ENCODE measurements at places on chromosomes 12 and 14.

DNA sequence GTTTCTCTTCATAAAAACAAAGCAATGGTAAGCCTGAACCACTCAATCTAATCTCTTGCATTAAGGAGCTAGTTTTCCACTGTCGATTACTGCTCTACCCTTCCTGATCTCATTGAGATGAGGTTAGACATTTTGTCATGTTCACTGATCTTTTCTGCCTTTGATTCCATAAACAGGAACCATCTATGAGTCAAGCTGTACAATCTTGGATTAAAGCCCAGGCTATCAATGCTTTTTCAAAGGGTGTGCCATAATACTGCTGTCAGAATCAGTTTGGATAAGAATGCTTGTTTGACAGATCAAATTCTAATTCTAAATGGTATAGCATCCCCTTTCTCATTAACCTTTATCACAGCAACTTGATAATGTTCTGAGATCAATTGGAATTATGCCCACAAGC, 16.1 kb downstream of the GRIP1 start:
- DNase-seq, result no peak

- no peak for DNase-seq
Measured at GRCh38 chr14:102499401-102500157, 10.0 kb downstream of the ANKRD9 start.

GRCh38 chr12:52060498-52061177, 9.1 kb upstream of the ATG101 start:
- no peak for DNase-seq

GRCh38 chr14:75119056-75119455, 7.8 kb downstream of the NEK9 start:
- DNase-seq, result no peak

DNA sequence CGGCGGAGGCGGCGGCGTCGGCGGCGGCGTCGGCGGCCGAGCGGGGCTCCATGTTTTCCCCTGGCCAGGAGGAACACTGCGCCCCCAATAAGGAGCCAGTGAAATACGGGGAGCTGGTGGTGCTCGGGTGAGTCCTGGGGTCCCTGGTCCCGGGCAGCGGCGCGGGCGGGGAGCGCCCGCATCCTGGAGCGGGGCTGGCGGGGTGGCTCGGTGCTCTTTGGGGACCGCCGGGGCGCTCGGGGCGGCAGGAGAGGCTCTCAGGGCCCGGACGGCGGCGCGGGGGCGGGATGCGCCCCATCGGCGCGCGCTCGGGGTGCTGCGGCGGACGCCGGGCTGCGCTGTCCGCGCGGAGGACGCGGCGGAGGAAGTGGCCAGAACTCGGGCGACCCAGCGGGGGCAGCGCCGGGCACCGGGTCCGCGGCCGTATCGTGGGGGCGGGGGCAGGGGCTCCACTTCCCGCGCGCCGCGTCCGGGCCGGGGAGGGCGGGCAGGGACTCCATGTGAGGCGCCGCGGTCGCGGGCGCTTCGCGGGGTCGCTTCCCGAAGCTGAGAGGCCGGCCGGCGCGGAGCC, 485 bp downstream of the PELI2 start:
- no peak for DNase-seq

DNA sequence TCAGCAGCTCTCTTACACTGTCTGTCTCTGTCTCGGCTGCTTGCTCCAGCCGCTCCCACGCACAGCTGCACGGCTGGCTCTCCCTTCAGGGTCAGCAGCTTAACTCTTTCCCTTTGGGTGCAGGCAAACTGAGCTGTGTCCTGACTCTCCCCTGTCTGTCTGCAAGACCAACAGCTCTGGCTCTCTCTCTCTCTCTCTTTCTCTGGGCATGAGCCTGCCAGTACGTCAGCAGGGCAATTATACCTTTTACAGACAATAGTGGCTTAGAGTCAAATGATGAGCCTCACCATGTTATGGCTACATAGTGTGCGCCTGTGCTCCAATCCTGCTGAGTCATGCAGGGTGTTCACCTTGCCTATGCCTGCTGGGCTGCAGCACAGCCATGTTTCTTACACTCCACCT, 120.5 kb upstream of the DDHD1 start:
- no peak for DNase-seq

DNA sequence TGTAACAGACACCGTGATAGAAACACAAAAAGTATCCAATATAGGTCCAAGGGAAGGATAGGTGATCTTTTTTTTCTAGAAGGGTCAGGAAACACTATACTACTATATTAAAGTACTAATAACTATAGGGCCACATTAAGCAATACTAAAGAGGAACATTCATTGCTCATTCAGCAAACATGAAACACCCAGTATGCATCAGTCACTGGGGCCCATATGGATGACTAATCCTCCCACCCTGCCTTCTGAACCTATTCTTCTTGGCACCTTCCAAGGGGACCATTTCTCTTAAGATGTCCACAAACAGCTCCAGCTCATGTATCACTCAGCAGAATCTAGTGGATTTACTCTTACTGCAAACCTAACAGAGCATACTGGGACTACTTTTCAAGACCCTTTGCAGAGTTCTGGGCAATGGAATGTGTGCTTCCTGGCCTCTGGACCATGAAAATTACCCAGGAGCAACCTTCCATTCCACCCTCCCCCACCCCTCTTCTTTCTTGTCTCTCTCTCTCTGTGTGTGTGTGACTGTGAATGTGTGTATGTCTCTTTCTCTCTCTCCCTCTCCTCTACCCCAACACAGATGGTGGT, 187.9 kb downstream of the EPS8 start:
- no peak for DNase-seq

GRCh38 chr14:69693145-69693544, 73.8 kb upstream of the SRSF5 start:
- no peak for DNase-seq

GRCh38 chr12:103249607-103250006, 246.2 kb downstream of the C12orf42 start:
- DNase-seq, result no peak

- no peak for DNase-seq
Measured at GRCh38 chr14:88986146-88986841, 161.8 kb downstream of the TTC8 start.

DNA sequence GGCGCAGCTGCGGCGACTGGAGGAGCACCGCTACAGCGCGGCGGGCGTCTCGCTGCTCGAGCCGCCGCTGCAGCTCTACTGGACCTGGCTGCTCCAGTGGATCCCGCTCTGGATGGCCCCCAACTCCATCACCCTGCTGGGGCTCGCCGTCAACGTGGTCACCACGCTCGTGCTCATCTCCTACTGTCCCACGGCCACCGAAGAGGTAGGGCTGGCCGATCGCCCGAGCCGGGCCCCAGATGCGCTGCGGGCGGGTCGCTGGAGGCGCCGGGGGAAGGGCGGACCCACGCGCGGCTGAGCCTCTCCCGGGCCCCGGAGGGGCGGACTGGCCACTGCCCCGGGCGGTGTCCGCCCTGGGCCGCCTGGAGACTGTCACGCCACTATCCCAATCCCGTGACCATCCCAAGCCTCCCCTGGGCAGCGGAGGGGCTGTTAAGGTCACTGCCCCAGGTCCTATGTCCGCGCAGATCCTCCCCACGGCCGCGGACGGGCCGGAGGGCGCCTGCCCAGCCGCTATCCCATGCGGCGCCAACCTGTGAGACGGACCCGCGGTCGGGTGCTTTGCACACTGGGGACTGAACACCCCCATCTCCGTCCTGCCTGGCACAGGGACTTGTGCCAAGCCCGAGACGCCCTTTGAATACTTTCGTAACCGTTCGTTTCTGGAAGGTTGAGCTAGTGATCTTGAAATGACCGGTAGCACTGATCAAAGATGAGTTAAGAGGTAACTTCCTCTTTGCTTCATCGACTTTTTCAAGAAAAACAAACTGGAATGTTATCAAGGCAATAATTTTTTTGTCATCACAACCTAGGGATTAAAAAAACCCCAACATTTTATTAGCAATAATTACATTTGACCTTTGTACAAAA, 725 bp downstream of the CHPT1 start:
- no peak for DNase-seq

DNA sequence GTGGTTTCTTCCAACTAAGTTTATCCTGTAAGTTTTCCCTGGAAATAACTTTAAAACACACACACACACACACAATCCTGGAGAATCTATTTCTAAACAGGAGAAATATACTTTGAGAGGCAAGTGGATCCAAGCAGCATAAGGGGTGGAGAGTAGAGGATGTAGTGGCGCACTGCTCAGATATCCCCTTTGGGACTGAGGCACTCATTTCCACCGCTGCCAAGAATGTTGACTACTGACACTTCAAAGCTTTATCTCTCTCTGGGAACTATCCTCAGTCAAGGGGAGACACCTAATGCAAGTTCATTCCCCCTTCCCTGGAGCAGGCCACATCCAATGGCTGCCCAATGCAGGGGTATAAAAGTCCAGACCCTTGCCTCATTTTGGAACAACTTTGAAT, 75.8 kb downstream of the CAPZA3 start:
- no peak for DNase-seq

GRCh38 chr14:79260406-79260805, 950.9 kb downstream of the DIO2 start:
- DNase-seq, result no peak

DNA sequence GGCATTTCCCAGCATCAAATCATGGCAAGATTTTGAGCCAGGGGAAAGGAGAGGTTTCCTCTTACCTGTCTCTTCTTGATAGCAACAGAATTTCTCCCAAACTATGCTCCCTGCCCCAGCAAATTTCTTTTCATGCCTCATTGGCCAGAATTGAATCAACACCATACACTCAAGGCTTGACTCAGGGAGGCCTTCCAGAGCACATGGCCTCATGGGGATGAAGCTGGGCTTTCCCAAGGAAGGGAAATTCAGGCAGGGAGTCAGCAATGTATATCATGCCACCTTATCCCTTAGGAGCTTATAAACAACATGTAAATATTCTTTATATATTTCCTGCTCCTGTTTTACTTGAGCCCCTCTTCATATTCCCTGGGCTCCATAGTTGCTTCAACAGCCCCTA, 62.1 kb downstream of the ARF6 start:
- no peak for DNase-seq

DNA sequence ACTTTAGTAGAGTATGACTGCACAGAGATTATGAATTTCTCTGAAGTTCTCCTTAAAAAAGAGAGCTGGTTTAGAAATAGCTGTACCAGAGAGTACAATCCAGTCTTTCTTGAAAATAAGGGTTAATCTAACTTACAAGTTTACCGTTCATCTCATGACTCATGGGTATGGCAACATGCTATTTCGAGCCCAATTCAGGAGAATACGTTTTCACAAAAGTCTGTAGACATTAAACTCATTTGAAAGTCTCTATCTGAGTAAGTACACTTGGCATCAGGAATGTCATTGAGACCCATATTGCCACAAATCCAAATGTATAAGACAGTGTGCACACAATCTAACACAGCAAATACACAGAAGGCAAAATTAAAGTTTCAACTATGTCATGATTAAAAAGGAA, 160.5 kb downstream of the PIK3C2G start:
- no peak for DNase-seq

DNA sequence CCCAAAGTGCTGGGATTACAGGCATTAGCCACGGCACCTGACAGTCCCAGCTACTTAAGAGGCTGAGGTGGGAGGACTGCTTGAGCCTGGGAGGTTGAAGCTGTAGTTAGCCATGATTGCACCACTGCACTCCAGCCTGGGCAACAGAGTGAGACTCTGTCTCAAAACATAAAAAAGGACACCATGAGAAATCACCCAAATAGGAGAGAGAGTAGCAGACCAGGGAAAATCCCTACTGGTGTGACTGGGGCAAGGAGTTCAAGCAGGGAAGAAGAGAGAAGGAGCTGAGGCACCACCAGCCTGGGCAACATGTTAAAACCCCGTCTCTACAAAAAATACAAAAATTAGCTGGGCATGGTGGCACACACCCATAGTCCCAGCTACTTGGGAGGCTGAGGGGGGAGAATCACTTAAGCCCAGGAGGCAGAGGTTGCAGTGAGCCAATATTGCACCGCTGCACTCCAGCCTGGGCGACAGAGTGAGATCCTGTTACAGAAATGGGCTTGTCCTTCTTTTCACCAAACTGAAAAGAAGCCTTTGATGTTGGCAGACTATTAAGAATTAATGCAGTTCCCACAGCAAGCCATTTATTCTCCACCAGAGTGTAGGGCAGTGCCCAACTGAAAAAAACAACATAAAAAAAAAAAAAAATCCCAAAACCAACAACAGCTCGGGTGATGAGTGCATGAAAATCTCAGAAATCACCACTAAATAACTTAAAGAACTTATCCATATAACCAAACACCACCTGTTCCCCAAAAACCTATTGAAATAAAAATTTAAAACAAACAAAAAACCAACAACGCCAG, 4.5 kb upstream of the SRSF9 start:
- no peak for DNase-seq

- DNase-seq, result no peak
Measured at GRCh38 chr14:97233319-97233985, 436.3 kb downstream of the VRK1 start.

DNA sequence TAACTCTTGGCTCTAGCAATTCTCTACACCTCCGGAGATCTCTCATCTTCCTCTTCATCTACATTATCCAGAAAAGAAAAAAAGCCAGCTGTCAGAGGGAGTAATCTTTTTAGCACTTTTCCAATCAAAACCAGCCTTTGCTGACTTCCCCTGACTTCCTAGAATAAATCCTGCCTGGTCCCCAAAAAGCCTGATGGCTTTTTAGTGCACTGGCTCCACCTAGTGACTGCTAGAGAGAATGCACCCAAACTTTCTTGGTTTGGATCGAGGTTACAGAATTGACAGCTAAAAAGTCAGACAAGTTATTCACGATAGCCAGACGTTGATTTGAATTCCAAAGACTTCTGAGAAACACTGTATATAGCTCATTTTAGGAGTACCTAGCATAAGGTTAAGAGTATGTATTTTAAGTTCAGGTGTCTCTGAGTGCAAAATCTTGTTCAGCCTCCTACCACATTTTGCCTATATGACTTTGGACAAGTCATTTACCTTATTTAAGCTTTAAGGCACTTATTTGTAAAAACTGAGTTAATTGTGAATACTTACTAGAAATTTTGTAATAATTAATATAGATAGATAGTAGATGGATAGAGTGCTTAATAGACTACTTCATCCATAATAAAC, 185.7 kb upstream of the GRIN2B start:
- peak; percentile 8 for DNase-seq

DNA sequence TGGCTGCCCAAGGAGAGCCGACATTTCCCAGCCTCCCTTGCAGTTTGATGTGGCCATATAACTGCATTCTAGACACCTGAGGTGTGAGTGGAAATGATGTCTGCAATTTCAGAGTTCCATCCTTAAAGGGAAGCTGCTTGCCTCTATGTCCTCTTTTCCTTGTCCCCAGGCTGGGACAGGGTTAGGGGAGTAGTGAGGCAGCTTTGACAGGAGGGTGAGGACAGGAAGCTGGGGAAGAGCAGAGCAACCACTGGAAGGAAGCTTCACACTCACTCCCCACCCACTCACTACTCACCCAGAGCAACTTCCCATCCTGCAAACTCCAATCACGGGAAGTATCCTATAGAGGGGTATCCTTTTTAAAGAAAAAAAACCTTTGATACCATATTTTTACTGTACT, 28.9 kb upstream of the LTA4H start:
- DNase-seq, result no peak

DNA sequence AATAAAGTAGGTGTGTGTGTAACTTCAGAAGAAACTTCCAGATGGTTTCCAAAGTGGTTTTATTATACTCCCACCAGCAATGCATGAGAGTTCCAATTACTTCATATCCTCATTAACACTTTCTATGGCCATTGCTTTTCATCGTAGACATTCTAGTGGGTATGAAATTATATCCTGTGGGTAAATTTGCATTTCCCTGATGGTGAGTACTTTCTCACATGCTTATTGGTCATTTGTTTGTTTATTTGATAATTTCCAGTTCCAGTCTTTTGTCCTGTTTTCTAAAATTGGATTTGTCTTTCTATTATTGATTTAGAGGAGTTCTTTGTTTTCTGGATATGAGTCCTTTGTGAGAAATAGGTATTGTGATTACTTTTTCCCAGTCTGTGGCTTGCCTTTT, 70.9 kb downstream of the PRKCH start:
- DNase-seq, result no peak
